ENCODE measurements at places on chromosomes 12 and 14.

GRCh38 chr14:59274991-59275391 lies 86.5 kb downstream of the DAAM1 start:
- DNase-seq = peak; percentile 34

DNA sequence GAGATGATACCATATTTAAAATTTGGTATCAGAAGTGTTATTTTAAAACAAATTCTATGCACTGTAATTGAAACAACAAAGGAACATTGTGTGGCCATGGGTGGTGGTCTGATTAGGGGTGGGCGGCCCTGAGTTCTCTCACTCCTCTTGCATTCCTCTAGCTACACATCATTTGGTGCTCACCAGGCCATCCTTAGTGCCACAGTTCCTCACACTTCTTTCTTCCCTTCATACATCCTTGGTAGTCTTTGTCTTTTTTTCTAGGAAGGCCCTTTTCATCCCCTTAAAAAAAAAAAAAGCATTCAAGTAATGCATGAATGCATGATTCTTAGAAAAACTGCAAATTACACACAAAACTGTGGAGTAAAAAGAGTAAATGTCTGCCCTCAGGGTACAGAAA lies 2.4 kb upstream of the MANSC4 start:
- peak; percentile 11 for DNase-seq

DNA sequence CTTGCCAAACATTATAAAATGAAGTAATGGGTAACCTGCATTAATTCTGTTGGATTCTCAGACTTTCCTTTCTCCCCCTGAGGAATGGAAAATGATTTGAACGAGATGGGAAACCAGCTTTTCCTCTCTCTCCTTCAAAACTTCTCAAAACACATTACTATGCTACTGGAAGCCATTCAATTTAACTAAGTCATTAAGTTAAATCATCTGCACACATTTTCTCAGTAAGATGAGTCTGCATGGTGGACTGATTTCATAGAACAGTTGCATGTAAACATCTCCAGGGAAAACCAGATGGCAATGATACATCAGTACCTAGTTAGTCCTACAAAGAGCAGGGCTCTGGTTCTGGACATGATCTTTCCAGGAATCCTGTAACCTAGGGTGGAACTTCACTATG lies 59.9 kb downstream of the BMP4 start:
- DNase-seq = no peak

DNA sequence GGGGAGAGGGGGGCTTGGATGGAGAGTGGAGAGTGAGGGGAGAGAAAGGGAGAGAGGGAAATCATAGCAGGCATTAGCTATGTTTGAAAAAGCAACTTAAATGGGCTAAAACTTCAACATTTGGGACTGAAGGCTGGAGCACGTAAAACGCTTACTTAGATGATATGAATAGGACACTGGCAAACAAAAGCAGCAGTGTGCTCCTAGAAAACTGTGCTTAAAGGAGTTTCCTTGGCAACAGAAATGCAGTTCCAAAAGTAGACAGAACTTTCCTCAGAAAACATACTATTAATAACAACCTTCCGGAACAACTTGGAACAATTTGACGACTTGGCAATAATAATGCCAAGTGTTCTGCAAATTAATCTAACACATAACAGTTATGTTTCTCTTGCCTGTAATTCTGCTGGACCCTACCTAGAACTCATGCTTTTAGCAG lies 235.5 kb upstream of the NPAS3 start:
- no peak for DNase-seq

DNA sequence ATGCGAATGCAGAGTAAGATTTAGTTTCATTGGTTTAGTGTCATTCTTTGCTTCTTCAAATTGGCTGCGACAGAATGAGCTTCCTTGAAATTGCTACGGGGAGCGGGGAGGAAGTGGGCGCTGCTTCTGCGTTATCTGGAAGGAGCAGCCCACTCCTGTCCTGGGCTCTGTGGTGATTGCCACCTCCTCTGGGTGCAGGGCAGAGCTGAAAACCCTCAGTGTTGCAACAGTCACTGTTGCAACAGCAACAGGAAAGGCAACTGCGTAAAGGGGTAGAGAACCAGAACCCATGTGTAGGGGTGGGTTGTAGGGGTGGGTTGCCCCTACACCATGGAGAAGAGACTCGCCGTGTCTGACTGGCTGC lies 57.7 kb downstream of the MAX start:
- DNase-seq = no peak

- no peak for DNase-seq
Observed at GRCh38 chr12:77001276-77001675, 64.1 kb downstream of the E2F7 start.

DNA sequence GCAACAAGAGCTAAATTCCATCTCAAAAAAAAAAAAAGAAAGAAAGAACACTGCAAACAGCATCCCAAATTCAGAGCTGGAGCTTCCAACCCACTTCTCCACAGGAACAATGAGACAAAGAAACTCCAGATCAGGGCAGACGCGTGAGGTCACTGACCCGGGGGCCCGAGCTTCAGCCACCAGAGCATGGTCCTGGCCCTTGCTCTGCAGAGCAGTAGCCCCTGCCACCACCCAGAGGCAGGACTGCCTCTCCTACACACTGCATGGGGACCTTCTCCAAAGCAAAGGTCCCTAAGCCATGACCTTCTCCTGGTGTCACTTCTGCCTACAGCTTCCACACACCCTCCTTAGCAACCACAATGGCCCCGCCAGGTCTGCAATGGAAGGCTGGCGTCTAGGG lies 53.1 kb downstream of the CCNK start:
- no peak for DNase-seq

DNA sequence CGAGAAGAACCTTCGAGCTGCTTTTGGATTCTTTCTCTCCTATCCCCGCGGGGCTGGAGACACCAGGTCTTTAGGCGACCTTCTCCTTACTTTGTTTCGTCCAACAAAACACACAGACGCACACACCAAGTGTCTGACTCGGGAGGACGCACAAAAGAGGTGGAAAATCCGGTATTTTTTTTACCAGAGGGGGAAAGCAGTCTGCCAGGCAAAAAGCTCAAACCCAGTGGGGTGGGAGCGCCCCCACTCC lies 2.1 kb downstream of the SIX4 start:
- DNase-seq = peak; percentile 40

- no peak for DNase-seq
Observed at GRCh38 chr12:111304642-111305071, 64.2 kb downstream of the PHETA1 start.

DNA sequence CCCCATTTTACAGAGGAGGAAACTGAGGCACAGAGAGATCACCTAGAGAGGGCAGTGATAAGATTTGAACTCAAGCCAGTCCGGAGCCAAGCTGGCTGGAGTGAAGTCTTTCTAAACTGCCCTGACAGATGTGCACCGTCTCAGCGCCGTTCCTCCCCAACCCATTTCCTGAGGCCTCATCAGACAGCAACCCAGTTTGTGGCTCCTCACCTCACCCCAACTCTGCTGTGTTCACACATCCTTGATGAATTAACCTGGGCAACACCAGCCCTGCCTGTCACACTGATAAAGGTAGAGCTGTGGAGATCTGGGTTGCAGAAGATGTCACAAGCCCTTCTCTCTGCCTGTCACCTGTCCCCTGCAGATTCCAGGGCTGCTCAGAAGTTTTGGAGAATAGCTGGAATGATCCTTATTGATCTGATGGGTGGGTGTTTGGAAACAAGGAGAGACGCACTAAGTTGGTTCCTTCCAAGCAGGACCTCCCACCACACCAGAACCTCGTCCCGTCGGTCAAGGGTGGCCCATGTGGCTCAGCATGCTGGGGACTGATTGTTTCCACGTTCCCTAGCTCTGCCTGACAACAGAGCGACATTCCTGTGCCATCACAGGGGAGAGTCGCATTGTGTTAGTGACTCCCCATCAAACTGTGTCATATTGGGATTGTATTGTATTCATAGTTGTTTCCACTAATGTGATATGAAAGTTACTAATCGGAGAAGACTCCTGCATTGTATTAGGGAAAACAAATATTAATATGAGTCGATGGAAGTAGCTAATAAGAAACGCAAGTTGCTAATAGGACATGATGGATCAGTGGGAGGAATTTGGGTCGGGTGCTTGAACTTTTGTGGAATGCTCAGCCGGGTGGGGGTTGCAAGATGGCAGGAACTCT lies 200.6 kb downstream of the PHETA1 start:
- no peak for DNase-seq

GRCh38 chr12:132437943-132438700 lies 51.8 kb upstream of the FBRSL1 start:
- no peak for DNase-seq

DNA sequence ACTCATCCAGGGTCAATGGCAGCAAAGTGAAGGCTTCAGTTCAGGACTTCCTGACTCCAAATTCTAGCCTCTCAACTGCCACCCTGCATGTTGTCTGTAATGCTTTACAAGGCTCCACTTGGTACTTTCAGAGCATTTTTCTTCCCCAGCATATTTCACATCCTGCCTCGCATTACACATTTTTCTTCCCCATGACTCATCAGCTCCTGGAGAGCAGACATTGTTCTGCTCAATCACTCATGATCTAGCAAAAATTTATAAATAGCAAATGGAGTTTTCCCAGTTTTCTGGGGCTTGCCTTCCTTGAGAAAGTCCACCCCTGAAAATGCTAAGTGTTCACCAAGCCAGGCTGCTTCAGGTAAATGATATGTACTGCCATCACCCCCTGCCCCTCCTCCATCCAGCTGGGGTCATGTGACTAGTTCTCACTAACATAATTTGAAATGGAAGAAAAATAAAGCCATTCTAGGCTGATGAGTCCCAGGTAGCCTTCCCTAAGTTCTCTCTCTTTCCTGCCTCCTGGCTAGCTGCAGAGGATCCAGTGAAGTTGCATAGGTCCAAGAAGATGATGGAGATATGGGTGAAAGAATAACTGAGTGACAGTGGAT lies 69.4 kb downstream of the ARMH4 start:
- DNase-seq = peak; percentile 90

- no peak for DNase-seq
Observed at GRCh38 chr12:85947286-85947685, 73.2 kb downstream of the NTS start.

- peak; percentile 62 for DNase-seq
Observed at GRCh38 chr12:46933947-46934346, 108.2 kb upstream of the SLC38A4 start.

DNA sequence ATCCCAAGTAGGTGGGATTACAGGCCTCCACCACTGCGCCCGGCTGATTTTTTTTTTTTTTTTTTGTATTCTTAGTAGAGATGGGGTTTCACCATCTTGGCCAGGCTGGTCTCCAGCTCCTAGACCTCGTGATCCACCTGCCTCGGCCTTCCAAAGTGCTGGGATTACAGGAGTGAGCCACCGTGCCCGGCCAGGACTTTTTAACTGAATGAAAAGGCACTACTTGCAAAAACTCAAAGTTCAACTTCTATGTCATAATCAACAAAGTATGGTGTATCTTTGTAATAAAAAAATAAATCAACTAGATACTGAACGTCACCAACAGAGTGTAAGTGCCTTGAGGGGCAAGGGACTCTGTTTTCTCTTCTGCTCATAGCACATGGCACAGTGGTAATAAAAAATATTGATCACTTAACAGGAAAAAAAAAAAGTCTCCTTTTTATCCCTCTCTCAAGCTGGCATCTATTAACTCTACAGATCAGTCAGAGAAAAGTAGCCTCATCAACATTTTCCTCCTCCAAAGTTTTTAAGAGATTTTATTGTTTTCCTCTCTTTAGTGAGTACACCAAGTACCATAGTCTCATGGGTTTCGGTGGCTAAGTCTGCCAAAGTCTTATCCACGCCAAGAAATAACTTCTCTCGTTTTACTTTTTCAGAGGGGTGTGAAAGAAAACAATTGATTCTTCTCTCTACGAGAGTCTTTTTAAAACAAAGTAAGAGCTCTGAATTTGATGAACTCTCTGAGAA lies 10.6 kb upstream of the FOXN3 start:
- DNase-seq = no peak

- no peak for DNase-seq
Observed at GRCh38 chr12:101667591-101667990, 29.8 kb upstream of the CHPT1 start.

DNA sequence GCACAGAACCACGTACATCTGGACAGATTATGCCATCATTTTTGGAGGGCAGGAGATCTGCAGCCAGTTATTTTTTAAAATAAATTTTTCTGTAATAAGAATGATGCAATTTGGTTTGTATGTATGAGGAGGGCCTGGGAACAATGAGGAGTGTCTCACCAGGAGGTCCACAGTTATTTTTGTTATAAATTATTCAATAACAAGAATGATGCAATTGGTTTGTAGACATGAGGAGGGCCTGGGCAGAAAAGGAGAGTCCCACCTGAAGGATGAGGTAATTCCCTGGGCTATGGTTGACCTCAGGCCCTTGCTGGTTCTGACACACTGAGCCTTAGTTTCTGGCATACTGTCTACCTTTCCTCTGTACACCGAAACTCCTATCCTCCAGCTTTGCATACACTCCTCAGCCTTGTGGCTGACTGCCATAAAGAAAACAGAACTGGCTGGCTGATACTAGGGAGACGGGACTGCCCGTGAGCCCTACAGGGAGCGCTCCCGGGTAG lies 9.0 kb upstream of the DCD start:
- DNase-seq = no peak

DNA sequence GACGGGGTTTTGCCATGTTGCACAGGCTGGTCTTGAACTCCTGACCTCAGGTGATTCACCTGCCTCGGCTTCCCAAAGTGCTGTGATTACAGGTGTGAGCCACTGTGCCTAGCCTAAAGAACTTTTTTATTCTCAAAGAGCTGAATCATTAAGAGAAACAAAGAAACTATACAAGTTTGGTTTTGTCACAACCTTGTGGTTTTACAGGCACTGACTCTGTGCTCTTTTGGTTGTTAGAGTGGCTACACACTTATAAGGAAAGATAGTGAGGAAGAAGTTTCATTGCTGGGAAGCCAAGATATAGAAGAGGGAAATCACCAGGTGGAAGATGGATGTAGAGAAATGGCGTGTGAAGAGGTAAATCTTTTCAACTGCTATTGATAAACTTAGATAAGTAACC lies 10.1 kb upstream of the DNAH10 start:
- no peak for DNase-seq

Measured in EL (cell line).